ENCODE measurements at places on chromosomes 1 and 21.

DNA sequence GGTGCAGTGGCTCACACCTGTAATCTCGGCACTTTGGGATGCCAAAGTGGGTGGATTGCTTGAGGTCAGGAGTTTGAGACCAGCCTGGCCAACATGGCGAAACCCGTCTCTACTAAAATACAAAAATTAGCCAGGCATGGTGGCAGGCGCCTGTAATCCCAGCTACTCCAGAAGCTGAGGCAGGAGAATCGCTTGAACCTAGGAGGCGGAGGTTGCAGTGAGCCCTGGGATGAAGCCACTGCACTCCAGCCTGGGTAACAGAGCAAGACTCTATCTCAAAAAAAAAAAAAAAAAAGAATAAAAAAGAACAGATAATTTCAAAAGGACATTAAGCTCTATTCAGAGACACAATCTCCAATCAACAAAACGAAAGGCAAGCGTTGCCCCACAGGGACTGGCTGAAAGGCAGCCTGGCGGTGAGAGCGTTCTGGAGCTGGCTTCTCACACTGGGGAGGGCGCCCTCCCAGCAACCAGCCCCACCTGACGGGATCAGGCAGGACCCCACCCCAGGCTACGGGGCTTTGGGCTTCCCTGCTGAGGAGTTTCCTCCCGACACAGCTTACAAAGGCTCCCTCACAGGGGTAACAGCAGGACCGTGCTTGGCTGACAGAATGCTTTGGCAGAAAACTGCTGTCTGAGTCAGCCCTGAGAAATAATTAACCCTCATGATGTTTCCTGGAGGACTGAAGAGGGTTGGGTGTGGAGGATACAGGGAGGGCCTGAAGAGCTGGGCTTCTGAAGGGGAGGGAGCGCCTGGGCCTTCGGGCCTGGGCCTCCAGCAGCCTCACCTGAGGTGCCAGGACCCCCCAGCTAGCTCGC lies 31.1 kb upstream of the SRP9 start:
- no peak for DNase-seq

GRCh38 chr1:241101622-241102021 lies 255.4 kb downstream of the RGS7 start:
- no peak for DNase-seq

DNA sequence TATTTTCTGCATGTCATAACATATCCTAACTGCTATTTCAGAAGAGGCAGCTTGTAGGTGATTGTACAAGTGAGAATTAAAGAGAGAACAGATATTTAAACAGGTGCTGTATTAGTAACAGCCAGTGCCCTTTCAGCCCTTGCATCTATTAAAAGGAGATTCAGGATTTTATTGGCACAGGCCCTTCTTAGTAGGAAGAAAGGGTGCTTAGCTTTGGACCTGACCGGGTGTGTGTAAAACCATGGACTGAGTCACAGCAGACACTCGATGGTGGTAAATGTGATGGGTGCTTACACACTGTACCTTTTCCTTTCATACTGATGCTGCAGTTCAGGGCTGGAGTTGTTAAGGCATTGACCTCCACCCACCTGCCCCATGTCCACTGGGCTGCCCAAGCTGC lies 12.7 kb upstream of the CD101 start:
- no peak for DNase-seq

DNA sequence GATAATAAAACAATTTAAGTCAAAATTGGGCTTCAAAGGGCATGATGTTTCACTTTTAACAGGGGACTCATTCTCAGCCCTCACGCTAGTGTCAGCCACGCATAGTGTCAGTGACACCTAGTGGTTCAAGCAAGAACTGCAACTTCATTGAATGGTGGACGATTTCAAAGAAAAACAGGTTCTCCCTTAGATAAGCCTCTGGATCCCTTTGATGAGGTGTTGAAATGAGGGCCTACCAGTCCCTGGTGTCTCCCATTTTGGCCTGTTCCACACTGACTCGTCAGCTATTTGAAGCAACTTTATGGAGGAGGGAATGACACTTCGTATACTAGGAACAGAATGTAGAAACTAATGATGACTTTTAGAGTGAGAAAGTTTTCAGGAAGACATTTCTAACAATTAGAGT lies 56.2 kb downstream of the FCRL5 start:
- peak; percentile 6 for DNase-seq

DNA sequence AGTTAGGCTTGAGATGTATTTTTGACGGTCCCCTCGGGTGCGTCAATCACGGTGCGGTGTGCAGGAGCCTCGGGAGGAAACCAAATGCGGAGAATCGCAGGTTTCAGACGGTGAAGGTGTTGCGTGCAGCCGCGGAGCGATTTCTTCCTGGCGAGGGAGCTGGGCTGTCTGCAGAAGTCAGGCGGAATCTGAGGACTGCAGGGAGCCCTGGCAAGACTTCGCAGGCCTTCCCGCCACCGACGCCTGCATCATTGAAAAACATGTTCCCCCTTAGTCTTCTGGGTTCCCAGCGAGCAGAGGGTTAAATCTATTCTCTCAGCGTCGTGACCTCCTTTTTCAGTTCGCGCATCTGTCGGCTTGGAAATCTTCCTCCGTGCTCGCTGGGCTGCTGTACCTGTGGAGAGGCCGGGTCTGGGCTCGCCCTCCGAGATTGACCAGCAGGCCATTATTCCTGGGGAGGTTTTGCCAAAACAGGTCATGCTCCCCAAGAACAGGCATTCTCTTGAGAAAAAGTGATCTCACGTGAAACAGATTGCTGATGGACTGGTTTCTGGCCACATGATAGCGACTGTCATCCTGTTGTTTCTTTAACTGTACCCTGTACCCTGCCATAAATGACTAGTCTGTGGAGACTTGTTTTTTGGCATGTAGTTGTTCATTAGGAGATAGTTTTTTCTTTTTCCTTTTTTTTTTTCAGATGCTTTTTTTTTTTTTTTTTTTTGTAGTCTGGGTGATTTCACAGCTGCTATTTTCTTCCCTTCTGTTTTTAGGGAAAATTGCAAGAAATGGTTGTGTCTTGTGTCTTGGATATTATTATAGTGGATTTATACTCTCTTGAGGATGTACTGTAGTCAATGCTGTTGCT lies 894 bp downstream of the EPB41 start:
- peak; percentile 12 for DNase-seq

GRCh38 chr21:34205811-34206571 lies 132.6 kb downstream of the MRPS6 start:
- no peak for DNase-seq

DNA sequence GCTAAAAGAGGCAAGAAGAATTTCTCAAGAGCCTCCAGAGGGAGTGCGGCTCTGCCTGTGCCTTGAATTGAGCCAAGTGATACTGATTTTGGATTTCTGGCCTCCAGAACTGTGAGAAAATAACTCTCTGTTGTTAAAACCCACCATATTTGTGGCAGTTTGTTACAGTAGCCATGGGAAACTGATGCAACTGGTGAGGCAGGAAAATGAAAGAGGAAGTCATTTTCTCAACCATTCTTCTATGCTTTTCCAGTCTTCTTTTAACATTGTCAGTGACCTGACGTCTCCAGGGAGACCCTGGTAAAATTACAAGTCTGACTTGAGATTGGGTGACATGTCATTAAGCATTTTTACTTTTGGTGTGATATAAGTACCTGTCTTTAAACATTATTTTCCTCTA lies 5.8 kb downstream of the OR6P1 start:
- DNase-seq: no peak

GRCh38 chr1:115978292-115978941 lies 2.1 kb downstream of the SLC22A15 start:
- DNase-seq: no peak

DNA sequence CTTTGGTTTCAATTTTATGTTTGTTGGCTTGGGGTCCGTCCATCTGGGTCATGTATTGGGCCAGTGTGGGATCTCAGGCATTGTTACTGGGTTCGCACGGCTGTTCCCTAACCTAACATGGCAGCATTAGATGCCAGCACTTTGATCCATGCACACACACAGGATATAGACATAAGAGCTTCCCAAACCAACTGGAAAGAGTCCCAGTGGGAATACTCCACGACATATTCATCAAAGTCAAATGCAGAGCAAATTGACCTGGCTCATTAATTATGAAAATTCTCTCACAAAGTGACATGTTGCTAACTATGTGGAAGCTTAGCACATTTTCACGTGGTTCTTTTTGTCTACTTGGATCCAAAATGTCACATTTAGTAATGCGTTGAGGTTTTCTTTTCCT lies 130.4 kb downstream of the SETD4 start:
- no peak for DNase-seq

- DNase-seq: no peak
Measured at GRCh38 chr1:93459126-93459525, 11.2 kb downstream of the FNBP1L start.

DNA sequence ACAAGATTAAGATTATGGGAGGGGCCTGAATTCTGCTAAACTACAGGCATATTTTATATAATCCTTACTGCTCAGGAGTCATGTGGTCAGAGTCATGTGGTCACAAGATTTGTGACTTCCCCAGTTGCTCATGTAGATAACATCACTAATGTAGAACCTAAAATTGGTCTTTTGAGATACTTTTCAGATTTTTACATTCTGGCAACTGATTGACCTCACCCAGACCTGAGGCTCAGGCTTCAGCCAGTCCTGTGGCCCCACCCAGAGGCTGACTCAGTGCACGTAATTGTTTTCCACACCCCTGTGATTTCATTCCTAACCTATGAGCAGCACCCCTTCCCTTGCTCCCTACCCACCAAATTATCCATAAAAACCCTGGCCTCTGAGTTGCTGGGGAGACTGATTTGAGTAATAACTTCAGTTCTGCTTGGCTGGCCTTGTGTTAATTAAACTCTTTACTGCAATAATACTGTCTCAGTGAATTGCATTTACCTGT lies 41.7 kb upstream of the ZNF326 start:
- no peak for DNase-seq

DNA sequence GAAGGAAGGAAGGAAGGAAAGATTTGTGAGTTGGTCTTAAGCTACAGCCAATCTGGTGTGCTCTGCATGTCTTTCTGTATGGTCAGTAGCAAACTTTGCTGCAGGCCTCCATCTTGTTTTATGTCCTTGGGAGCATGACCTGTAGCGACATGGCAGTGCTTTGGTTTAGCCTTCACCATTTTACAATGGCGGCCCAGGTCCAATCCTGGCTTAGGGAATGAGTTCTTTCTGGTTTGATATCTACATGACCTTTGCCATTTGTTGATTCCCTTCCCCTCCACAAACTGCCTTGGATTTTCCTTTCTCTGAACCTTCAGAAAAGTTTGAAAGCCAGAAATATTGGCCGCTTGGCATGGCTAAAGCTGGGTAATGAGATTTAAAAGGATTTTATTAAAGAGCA lies 30.5 kb upstream of the TSPEAR start:
- DNase-seq: no peak
